ENCODE measurements at places on chromosomes 5 and 9. TPM values are rescaled to one million over a fixed set of nuclear protein-coding genes. Genes with fewer than 3 reads are reported as not detected.

- no peak for DNase-seq
Observed at GRCh38 chr5:39714036-39714698, 289.4 kb upstream of the DAB2 start.

DNA sequence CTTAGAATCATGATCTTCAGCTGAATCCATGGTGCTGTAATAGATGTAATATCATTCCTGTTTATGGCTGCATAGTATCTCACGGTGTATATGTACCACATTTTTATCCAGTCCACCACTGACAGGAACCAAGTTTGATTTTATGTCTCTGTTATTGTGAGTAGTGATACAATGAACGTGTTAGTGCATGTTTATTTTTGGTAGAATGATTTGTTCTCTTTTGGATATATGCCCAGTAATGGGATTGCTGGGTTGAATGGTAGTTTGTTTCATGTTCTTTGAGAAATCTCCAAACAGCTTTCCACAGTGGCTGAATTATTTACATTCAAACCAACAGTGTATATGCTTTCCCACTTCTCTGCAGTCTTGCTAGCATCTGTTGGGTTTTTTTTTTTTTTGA is 175.1 kb upstream of the CDH10 start:
- no peak for DNase-seq

DNA sequence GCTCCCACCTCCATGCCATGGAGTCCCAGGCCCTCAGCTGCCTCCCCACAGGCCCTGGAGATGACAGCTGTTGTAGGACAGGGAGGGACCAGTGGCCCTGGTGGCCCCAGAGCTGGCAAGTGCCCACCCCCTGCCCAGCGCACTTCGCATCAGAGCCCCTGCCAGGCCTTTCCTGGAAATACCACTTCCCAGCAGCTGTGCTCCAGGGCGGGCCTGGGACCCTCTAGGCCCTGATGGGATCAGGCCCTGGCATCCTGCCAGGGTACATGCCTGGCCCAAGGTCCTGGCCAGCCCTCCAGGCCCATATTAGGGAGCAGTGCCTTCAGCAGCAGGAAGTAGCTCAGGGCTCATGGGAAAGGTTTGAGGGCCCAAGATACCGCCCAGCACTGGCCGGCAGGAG is 2.5 kb downstream of the KCNT1 start:
- DNase-seq, result no peak

DNA sequence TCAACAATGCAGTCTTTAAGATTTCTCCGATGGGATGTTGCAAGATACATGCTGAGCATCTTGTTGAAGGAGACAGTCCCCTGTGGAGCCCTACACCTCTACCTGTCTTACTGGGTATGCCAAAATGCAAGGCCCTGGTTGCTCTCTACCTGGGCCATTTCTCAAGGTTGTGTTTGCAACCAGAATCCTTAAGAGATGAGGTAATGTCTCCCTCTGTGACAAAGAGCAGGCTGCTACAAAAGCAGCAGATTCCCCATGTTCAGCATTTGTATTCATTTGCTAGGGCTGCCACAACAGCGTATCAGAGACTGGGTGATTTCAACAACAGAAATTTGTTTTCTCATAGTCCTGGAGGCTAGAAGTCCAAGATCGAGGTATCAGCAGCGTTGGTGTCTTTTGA is 138.4 kb upstream of the RPS23 start:
- no peak for DNase-seq

- no peak for DNase-seq
Observed at GRCh38 chr5:142317753-142318152, 7.1 kb downstream of the SPRY4 start.

DNA sequence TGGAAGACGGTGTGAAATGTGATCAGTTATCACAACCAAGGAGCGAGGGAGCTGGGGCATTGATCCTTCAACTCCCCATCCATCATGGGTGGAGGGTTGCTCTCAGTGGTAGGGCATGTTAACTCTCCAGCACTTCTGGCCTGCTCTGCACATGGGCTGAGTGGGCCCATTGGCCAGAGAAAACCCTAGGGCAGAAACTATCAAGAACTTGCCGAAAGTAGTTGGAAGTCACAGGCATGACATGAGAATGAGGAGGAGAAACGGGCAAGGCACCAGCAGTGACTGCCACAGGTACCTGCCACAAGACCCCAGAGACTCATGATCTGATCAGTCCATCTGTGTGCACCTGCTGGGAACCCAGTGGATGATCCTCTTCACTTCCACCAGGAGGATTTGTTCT is 50.9 kb upstream of the CXCL14 start:
- DNase-seq, result no peak

DNA sequence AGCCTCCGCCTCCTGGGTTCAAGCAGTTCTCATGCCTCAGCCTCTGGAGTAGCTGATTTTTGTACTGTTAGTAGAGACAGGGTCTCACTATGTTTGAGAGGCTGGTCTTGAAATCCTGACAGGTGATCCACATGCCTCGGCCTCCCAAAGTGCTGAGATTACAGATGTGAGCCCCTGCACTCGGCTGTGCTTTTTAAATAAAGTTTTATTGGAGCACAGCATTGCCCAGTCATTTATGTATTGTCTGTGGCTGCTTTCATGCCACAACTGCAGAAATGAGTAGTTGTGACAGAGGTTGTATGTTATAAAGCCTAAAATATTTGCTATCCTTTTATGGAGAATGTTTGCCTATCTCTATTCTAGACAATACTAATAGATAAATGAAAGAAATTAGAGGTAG is 169.2 kb downstream of the AOPEP start:
- no peak for DNase-seq

DNA sequence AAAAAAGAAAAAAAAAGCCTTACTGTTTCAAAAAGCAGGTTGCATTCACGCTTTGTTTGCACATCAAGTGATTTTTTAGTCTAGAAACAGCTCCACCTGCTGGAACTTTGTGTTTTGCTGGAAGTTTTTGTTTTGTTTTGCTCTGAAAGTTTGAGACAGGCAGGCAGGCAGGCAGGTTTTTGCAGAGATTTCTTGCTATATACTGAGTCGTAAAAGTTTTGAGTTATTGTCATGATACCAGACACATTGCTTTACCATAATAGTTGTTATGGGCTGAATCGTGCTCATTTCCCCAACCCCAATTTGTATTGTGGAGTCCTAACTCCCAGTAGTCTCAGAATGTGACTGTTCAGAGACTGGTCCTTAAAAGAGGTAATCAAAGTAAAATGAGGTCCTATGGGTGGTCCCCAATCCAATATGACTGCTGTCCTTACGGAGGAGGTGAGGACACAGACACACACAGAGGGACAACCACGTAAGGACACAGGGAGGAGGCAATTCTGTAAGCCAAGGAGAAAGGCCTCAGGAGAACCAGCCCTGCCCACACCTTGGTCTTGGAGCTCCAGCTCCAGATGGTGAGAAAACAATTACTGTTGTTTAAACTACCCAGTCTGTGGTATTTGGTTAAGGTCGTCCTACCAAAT is 20.9 kb downstream of the OR2Y1 start:
- no peak for DNase-seq

DNA sequence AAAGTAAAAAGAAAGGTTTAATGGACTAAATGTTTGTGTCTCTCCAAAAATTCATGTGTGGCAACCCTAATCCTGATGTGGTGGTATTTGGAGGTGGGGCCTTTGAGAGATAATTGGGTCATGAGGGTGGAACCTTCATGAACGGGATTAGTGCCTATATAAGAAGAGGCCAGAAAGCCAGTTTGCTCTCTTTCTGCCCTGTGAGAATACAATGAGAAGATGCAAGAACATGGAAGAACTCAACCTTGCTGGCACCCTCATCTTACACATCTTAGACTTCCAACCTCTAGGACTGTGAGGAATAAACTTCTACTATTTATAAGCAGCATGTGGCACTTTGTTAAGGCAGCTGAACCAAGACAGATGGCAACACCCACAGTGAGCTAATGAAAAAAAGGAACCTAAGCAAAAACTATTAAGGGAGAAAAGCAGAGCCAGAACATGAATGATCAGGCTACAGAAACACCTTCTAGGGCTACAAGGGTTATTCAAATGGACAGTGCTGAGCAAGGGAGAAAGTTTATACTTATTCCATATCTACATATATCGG is 159.5 kb downstream of the PLK2 start:
- no peak for DNase-seq

GRCh38 chr9:128358861-128359260 is 12.3 kb upstream of the URM1 start:
- DNase-seq, result no peak

GRCh38 chr9:71105192-71105591 is 16.2 kb downstream of the TRPM3 start:
- DNase-seq, result no peak

GRCh38 chr5:89229331-89230070 is 346.5 kb upstream of the MEF2C start:
- DNase-seq, result no peak

Gene GFPT2
- 75.4 TPM for total RNA-seq

Gene PLAC8L1
- not detected for total RNA-seq
